Activated naive CD8-positive, alpha-beta T cell treated with anti-CD3 and anti-CD28 coated beads for 36 hours (primary cell): ENCODE measurements at places on chromosomes 2 and 18. TPM values are rescaled to one million over a fixed set of nuclear protein-coding genes. Genes with fewer than 3 reads are reported as not detected.

DNA sequence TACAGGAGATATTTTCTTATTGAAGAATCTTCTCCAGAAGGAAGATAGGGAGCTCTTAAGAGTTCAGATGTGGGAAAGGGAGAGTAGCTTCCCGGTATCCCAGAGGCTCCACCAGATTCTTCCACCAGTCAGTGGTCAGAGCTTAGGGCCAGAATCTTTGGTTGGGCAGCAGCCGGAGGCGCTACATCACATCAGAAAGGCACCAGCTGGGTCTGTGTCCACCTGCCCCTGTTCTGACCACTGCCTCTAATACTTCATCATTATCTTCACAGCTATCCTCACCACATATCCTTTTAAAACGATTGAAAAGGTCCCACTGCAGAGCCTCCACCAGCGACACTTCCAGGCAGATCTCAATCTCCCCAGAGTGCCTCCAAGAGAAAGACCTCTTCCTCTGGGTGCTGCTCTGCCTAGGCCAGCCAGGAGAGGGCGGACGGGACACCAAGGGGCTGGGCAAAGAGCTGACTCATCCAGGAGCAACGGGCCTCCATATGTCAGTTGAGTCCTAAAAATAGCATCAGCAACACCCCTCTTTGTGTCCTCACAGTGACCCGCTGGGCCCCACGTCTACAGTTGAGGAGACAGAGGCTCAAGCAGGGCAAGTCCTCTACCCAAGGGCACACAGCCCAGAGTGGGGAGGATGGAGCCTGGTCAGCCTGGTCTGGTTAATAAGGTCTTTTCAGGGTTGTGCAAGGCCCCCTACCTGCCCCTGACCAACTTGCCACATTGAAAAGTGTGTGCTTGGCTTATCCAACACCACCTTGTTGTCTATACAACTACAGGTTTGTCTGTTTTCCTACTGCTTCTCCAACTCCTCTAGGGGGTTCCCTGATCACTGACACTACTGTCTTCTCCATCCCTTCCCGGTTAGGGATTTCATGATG is 81.2 kb downstream of the ADD2 start:
- no peaks in the 10 kb centered on the region for H3K27me3 ChIP-seq
- no peak overlapping the region for H3K4me3 ChIP-seq
- H3K27ac ChIP-seq: no peak overlapping the region

DNA sequence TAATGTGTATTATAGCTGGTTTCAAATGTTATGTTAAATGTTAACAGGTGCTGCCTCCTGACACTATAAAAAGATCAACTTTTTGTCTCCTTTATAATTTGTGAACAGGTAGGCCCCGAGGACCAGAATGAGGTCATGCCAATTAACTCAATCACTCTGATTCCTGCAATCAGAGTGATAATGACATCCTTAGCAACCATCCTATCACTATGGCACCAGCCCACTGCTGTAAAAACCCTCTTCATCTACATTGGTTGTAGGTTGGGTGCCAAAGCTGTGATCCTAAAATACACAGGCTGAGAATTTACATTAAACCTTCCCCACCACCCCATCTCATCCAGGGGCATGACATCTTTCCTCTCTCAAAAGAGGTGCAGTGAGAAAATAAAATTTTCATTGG is 103.5 kb downstream of the CPO start:
- no peaks in the 10 kb centered on the region for H3K36me3 ChIP-seq
- no peak for DNase-seq
- no peak overlapping the region for H3K4me3 ChIP-seq
- no peaks in the 10 kb centered on the region for H3K27me3 ChIP-seq
- H3K4me1 ChIP-seq: peaks cover 9% of the 10 kb centered on the region

DNA sequence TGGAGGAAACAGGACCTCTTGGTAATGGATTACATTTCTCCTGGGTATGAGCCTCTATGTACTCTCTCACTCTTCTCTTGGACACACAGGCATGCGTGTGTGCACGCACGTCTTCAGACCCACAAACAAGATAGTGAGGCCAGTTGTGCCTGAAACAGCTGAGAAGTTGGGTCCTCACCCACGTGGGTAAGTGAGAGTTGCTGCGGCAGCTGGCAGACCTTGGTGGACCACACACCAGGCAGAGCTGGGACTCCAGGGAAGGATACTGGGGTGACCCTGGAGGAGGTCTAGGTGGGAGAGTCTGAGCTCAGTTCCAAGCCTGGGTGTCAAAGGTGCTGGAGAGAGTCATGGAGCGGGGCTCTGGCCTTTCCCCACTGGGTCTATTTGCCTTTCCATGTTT is 194.3 kb downstream of the HAUS1 start:
- no peaks in the 10 kb centered on the region for H3K36me3 ChIP-seq
- H3K27ac ChIP-seq: no peak overlapping the region
- peaks cover 9% of the 10 kb centered on the region for H3K4me1 ChIP-seq
- peaks cover 10% of the 10 kb centered on the region for H3K27me3 ChIP-seq
- no peak overlapping the region for H3K4me3 ChIP-seq

GRCh38 chr2:147101941-147102790 is 742.7 kb upstream of the ACVR2A start:
- no peak for DNase-seq
- no peaks in the 10 kb centered on the region for H3K36me3 ChIP-seq
- no peak overlapping the region for H3K27ac ChIP-seq
- H3K4me3 ChIP-seq: no peak overlapping the region

DNA sequence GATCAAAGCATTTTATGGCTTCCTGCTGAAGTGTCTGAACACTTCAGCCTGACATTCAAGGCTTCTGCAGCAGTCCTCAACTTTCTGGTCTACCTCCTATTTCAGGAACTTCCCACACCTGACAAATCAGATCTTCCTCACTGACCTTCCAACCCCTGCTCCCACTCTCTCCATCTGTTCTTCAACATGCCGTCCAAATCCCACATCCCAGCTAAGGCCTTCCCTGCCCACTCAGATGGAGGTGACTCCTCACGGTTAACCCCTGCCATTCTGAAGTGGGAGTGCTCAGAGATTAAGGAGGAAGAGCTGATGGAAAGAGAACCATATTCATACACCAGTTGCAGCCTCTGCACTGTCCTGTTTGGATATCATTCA is 104.8 kb downstream of the POLR1A start:
- peaks cover 4% of the 10 kb centered on the region for H3K36me3 ChIP-seq
- H3K4me1 ChIP-seq: peaks cover 44% of the 10 kb centered on the region
- no peak overlapping the region for H3K4me3 ChIP-seq
- H3K27me3 ChIP-seq: no peaks in the 10 kb centered on the region

GRCh38 chr2:27627963-27628766 is 647 bp downstream of the CCDC121 start:
- H3K4me3 ChIP-seq: no peak overlapping the region
- H3K36me3 ChIP-seq: peaks cover 12% of the 10 kb centered on the region
- no peak overlapping the region for H3K27ac ChIP-seq
- no peaks in the 10 kb centered on the region for H3K27me3 ChIP-seq
- DNase-seq: no peak

DNA sequence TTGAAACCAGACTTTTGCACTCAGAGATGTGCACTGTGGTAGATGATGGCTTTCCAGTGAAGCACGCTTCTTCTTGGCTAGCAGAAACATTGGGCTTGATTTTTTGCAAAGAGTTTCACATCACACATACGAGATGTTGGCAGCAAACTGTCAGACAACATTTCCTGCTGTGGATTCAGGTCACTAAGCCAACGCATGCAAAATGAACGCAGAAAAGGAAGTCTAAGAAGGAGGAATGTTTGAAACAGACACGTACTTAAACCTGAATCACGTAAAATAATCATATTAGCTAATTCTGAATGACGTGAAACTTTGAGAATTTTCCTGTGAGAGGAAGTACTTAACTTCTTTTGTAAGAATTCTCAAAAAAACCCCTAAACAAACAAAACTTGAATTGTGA is 88.1 kb downstream of the EPB41L3 start:
- H3K27ac ChIP-seq: no peak overlapping the region
- no peak for DNase-seq
- no peak overlapping the region for H3K4me3 ChIP-seq

DNA sequence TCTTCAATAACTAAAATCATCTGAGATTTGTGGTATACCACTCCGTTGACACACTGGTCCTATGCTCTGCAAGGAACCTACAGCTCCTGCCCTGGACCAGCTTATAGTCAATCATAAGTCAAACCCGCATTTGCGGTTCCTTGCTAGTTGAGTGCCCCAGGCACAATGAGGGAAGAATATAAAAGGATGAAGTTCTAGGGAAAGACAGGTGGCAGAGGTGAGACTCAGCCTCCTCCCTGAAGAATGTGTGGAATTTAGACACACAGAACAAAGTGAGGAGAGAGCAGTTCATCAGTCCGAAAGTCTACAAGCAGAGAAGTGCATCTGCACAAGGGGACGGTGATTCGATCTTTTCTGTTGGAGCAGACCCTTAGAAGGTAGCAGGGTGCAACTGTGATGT is 615.0 kb upstream of the FANCL start:
- no peak for DNase-seq
- H3K4me1 ChIP-seq: no peaks in the 10 kb centered on the region
- H3K27me3 ChIP-seq: no peaks in the 10 kb centered on the region
- no peak overlapping the region for H3K27ac ChIP-seq
- no peak overlapping the region for H3K4me3 ChIP-seq

- H3K36me3 ChIP-seq: no peaks in the 10 kb centered on the region
- no peaks in the 10 kb centered on the region for H3K27me3 ChIP-seq
Observed at GRCh38 chr2:216799873-216800431, 59.9 kb downstream of the TNP1 start.

- H3K27me3 ChIP-seq: no peaks in the 10 kb centered on the region
- DNase-seq: no peak
- no peaks in the 10 kb centered on the region for H3K4me1 ChIP-seq
- no peak overlapping the region for H3K27ac ChIP-seq
Observed at GRCh38 chr2:239075918-239076758, 228.3 kb downstream of the TWIST2 start.

DNA sequence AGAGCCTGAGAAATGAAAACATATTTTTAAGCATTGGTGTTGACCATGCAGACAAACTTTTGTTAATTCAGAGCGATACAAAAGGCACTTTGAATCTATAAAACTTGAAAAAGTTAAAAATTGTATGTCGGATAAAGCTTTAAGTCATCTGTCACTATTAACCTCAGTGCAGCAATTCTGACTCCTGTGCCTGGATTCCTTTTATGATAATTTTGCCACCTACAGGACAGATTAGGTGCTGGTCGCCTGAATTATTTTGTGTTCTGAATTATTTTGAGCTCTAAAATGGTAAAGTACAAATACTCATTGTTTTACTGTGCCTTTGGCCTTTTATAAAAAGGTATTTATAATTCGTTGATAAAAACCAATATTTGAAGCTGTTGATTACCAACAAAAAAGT is 19.4 kb upstream of the RNF138 start:
- H3K27ac ChIP-seq: no peak overlapping the region
- H3K27me3 ChIP-seq: no peaks in the 10 kb centered on the region
- DNase-seq: no peak
- no peak overlapping the region for H3K4me3 ChIP-seq

GRCh38 chr2:162056796-162057399 is 17.1 kb downstream of the DPP4 start:
- no peak overlapping the region for H3K4me3 ChIP-seq
- peaks cover 59% of the 10 kb centered on the region for H3K4me1 ChIP-seq
- peaks cover 39% of the 10 kb centered on the region for H3K36me3 ChIP-seq
- DNase-seq: no peak

DNA sequence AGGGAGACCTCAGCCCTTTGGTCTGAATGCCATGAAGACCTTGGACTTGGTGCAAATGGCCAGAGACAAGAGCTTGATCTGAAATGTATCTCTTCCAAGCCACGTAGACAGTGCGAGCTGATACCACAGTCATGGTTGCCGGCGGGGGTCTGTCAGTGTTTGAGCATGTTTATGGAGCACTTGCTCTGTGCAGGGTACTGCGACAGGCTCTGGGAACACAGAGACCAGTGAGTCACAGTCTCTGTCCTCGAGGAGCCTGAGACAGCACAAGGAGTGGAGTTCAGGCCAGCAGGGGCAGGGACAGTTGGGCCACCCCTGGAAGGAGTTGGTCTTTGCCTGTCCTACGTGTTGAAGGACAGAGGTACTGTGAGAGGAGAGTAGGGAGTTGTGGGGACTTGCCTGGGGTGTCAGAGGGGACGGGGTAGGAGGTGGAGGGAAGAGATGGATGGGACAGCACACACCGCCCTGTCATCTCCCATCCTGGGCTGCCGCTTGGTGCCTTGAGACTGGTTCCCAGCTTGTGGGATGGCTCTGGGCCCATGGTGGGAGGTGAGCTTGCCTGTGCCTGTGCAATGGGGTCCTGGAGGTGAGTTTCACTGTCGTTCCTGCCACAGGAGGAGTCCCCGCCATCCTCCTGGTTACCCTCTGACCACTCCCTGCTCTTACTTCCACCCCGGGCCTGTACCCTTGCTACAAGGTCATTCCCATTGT is 39.5 kb downstream of the ATP6V1C2 start:
- H3K36me3 ChIP-seq: no peaks in the 10 kb centered on the region
- no peak for DNase-seq
- no peak overlapping the region for H3K27ac ChIP-seq
- no peaks in the 10 kb centered on the region for H3K27me3 ChIP-seq
- H3K4me1 ChIP-seq: no peaks in the 10 kb centered on the region

GRCh38 chr2:219480004-219480403 is 18.7 kb upstream of the GMPPA start:
- H3K4me3 ChIP-seq: no peak overlapping the region
- peaks cover 6% of the 10 kb centered on the region for H3K4me1 ChIP-seq
- DNase-seq: no peak
- no peak overlapping the region for H3K27ac ChIP-seq
- H3K36me3 ChIP-seq: no peaks in the 10 kb centered on the region

DNA sequence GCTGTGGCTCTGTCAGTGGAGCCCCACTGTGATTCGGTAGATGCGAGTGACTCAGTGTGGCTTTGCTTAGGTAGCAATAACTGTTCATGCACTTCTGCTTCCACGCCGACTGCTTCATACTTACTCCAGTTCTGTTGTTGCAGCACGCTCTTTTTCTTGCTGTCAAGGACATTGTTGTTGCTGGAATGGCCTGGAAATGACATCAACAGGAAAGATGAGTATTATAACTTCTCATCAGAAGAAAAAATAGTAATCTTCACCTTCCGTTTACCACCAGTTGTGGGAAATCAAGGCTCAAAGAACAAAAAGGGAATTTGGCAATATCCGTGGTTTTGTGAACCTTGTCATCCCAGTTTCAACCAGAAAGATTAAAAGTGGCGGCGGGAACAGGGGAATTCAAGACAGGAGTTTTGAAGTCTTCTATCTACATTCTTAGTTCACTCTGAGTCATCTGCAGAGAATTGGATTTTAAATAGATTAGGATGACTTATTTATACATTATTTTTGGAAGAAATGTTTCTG is 8.3 kb downstream of the TM4SF20 start:
- peaks cover 14% of the 10 kb centered on the region for H3K4me1 ChIP-seq
- no peak overlapping the region for H3K4me3 ChIP-seq
- H3K27me3 ChIP-seq: no peaks in the 10 kb centered on the region
- H3K36me3 ChIP-seq: no peaks in the 10 kb centered on the region
- no peak for DNase-seq

Gene RMND5A
- total RNA-seq: 65.9 TPM

Gene LIMS3
- total RNA-seq: 0.72 TPM

Gene PLCL1
- total RNA-seq: 0.23 TPM

Gene NPPC
- total RNA-seq: 0.48 TPM

Gene DSC1
- total RNA-seq: 0.93 TPM

Gene RAB27B
- not detected for total RNA-seq

Gene POTEI
- total RNA-seq: not detected
